ENCODE measurements at places on chromosomes 3 and 15.

DNA sequence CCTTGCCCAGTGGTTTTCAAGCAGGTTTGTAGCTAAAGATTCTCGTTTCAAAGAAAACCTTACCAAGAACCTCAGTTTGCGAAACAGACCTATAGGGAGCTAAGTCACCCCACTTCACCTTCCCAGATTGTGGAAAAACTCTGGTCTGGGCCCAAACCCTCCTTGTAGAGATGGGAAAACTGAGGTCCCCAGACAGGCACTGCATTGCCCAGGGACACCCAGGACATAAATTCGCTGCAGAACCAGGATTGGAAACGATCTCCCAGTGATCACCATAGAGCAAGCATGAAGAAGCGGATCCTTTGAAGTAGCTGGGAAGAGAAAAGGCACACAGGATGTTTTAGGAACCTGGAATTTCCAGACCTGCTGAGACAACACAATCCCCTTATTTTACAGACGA lies 85.6 kb upstream of the PIAS1 start:
- no peak for DNase-seq

GRCh38 chr3:13536432-13536831 lies 12.5 kb upstream of the FBLN2 start:
- no peak for DNase-seq

DNA sequence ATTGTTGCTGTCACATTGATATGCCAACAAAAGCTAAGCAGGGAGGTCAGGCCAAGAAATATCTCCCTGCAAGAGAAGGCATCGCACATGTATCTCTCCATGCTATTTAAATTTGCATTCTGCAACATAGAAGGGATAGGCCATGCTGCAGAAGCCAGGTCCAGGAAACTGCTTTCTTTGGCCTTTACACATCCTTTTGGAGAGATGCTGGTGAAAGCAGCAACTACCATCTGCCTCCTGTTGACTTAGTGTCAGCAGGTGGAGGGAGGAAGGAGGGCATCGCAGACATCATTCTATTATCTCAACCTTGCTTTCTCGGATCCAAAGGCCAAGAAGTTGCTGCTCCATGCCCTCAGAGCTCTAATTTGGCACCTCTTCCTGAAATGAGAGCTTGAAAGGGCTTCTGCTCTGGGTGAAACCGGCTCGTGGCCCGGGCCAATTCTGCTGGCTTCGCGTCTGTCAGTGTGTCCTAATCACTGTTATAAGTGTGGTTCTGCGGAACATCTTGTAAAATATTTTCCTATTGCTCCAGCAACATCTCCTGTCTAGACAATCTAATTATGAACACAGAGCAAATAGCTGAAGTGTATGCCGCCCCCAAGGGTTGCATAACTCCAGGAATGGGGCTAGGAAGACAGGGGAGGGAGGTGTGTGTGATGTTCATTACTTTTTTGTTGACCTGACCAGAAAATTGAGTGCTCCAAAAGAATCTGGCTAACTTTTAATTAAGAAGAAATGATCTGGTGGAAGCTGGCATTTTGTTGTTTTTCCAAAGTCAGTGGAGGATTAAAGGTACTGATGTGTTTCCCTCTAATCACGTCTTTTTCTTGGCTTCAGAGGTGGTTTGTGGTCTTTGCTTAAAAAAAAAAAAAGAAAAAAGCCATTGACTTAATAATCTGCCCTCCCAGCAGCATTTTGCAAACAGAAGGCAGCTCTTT lies 89.1 kb downstream of the TPRG1 start:
- no peak for DNase-seq

DNA sequence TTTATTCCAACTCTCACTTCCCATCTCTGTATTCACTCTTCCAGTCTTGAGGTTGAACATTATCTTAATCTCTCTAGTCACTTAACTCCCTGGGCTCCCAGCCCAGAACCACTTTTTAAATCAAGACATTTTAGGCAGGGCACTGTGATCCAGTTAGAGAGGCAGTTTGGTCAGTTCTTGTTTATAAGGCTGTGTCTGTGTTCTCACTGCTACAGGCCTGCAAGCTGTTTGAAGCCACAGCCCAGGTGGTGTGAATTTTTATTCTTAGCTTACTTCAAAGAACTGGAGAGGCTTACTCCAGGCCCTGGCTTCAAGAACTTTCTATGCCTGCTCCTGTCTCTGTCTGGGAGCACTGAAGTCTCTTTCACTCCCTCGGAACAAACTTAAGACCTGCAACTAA lies 906.1 kb downstream of the CADM2 start:
- no peak for DNase-seq

- DNase-seq: no peak
Observed at GRCh38 chr3:112979244-112979832, 4.4 kb upstream of the CD200R1 start.

GRCh38 chr3:9402410-9403228 lies 5.2 kb downstream of the SETD5 start:
- DNase-seq: no peak

GRCh38 chr15:93141371-93141794 lies 52.4 kb upstream of the RGMA start:
- no peak for DNase-seq

GRCh38 chr3:125402639-125403038 lies 27.5 kb upstream of the ZNF148 start:
- DNase-seq: no peak

DNA sequence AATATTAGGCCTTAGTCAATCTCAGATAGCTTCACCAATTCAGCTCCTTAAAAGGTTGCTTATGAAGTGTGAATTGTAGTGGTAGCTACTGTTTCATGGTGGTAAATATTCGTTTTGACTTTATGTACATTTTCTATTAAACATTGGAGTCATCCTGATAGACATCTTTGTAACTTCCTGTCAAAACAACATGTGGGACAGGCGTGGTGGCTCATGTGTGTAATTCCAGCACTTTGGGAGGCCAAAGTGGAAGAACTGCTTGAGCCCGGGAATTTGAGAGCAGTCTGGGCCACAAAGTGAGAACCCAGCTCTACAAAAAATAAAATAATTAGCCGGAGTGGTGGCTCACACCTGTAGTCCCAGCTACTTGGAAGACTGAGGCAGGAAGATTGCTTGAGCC lies 2.0 kb upstream of the TRIM59 start:
- no peak for DNase-seq

DNA sequence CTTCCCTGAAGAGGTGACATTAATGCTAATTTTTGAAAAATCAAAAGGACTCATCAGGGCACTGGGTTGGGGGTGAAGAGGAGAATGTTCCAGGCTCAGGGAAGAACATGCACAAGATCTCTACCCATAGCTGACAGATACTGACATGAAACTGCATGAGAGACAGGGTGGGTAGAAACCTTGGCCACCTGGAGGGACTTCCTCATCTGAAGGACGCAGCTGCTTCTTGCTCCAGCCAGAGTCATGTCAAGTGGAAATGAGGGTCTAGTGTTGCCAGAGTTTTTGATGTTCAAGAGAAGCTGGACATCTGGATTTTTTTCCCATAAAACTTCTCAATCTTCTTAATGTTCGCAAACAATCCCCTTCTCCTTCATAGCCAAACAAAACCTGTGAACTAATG lies 29.7 kb downstream of the AMOTL2 start:
- no peak for DNase-seq

DNA sequence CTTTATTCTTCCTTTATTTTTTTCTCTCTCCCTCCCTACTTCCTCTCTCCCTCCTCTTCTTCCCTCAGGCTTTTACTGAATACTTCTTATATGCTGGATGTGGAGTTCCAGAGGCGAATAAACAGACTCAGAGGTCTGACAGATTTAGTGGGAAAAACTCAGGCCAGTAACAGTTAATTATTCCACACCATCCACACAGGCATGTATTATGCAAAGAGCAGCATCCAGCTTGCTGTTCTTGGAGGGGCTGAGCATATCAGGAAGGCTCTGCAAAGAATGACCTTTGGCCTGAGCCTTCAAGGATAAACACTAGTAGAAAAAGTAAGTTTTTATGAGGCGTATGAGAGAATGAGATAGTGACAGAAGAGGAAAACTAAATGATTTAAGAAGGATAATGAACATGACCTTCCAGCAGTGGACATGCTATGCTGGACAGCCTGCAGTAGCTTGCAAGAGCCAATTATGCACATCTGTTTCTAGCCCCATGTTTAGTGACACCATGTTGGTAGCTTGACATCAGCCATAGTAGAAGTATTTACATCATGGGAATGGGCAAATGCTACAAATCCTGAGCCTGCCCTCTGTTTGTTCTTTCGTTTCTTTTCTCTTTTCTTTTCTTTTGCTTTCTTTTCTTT lies 387.4 kb downstream of the EPHB1 start:
- no peak for DNase-seq

- no peak for DNase-seq
Observed at GRCh38 chr3:120459196-120459595, 8.4 kb upstream of the FSTL1 start.

DNA sequence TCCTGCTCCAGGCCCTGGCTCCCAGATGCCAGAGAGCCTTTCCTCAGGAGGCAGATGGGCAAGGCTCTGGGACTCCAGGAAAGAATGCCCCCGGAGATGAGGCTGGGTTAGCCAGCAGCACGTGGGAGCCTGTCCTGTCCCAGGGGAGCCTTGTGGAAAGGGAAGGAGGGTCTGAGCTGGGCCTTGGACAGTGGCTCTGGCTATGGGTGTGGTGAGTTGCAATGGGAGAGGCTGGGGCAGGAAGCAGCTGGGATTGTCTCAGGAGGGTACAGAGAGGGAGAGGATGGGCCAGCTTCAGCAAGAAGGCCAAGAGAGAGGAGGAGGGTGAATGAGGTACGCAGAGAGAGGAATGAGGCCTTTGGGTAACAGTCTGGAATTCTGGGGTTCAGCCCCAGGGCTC lies 17.4 kb upstream of the CACNA2D2 start:
- no peak for DNase-seq

GRCh38 chr15:68550004-68550403 lies 28.8 kb upstream of the CORO2B start:
- no peak for DNase-seq

- DNase-seq: no peak
Observed at GRCh38 chr3:59938828-59939227, 889.0 kb upstream of the CFAP20DC start.
